ENCODE measurements at places on chromosomes 1 and 21. TPM values are rescaled to one million over a fixed set of nuclear protein-coding genes. Genes with fewer than 3 reads are reported as not detected.

DNA sequence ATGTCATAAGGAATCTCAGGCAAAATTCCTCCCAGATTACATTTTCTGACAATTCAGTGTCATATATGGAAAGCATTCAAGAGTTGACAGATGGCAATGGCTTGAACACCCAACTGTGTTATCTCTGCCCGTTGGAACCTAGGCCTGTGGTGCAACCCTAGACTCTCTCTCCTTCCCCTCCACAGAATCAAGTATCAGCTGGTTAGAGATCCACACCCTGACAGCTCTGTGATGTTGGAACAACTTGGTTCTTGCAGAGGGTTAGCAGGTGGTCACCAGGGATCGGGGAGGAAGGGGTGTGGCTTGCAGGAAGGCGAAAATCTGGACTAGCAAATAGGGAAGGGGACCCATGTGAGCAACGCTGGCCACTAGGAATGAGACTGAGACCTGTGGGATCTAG, 26.3 kb downstream of the PCSK9 start:
- no peaks in the 10 kb centered on the region for H3K27me3 ChIP-seq
- no peak for DNase-seq
- no peaks in the 10 kb centered on the region for H3K4me1 ChIP-seq
- H3K27ac ChIP-seq: no peak overlapping the region
- no peak overlapping the region for H3K4me3 ChIP-seq

DNA sequence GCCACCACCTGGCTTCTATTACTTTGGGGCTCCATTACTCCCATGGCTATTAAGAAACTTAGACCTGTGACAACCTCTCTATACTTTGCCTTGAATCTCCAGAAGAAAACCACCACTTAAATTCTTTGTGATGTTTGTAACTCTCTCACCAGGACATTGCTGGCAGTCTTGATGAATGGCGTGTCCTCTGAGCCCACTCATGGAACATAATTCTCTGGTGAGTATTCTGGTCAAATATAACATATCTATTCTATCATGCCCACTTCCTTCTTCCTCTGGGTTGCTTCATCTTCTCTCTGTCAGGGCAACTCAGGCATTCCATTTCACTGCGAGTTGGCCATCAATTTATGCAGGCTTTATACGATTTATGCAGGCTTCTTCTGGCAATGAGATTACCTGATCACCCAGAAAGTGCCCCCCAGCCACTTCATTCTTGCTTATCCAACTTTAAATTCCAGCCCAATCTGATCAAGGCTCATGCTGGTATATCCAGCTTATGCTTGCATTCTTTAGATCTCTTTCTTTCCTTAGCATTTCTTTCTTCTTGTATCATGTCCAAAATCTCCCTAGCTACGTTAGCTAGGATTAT, 112.0 kb upstream of the CHRM3 start:
- no peaks in the 10 kb centered on the region for H3K4me1 ChIP-seq
- DNase-seq: no peak
- no peak overlapping the region for H3K4me3 ChIP-seq
- H3K27ac ChIP-seq: no peak overlapping the region

DNA sequence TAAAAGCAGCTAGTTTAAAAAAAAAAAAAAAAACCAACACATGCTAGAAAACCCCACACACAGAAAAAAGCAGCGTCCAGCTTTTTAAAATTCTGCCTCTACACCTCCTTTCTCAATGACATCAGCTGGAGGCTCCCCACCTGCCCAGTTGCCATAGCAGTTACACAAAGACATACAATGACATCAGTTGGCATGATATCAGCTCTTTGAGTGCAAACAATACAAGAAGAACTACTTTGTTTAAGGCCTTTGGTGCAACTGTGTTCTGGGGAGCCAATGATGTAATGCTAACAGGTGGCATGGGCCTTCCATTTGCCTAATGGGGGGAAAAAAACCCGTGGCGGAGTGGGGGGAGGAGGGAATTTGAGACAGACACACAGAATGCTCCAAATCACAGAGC, 32.9 kb downstream of the DUSP10 start:
- H3K27me3 ChIP-seq: no peaks in the 10 kb centered on the region
- H3K4me3 ChIP-seq: no peak overlapping the region
- H3K4me1 ChIP-seq: peaks cover 16% of the 10 kb centered on the region
- no peak overlapping the region for H3K27ac ChIP-seq
- no peaks in the 10 kb centered on the region for H3K36me3 ChIP-seq
- DNase-seq: peak; percentile 68

DNA sequence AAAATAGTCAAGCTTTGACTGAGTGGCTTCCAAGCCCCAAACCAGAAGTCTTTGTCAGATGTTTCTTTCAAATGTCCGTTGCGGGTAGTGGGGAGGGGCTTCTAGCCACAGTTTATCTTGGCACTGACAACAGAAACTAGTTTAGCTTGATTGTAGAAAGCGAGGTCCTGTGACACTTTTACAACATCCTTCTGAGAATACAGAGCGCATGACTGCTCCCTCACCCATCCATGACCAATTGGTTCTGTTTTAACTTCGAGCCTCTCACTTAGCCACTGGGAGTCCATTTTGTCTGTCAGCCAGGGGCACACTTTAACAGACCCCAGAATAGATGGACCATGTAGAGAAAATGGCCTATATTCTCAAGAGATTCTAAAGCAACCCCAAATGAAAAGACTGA, 199.2 kb upstream of the ST6GALNAC5 start:
- no peaks in the 10 kb centered on the region for H3K27me3 ChIP-seq
- no peaks in the 10 kb centered on the region for H3K4me1 ChIP-seq
- DNase-seq: no peak
- no peak overlapping the region for H3K27ac ChIP-seq
- no peak overlapping the region for H3K4me3 ChIP-seq
- H3K36me3 ChIP-seq: no peaks in the 10 kb centered on the region

DNA sequence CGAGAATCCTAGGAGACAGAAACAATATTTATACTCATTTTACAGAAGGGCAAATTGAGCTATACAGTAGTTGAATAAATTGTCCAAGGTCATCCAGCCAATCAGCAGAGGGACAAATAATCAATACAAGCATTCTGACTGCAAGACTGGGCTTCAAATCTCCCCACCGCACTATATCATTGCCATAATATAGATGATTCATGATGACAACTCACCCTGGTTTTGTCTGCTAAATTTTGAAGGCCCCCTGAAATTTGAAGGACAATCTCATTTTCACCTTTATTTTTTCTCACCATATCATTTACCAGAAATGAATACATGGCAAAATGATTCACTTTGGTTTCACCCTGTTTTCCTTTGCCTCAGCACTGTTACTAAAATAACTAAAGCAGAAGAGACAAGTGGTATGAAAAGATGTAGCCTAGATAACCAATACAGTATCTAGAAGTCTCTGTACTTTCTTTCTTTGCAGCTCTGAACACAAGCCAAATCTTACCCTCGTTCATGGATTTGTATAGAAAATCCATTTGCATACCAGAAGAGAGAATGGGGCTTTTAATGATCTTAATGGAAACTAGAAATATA, 292.5 kb downstream of the TTLL7 start:
- no peak overlapping the region for H3K4me3 ChIP-seq
- H3K27me3 ChIP-seq: no peaks in the 10 kb centered on the region
- no peak for DNase-seq
- no peaks in the 10 kb centered on the region for H3K36me3 ChIP-seq

DNA sequence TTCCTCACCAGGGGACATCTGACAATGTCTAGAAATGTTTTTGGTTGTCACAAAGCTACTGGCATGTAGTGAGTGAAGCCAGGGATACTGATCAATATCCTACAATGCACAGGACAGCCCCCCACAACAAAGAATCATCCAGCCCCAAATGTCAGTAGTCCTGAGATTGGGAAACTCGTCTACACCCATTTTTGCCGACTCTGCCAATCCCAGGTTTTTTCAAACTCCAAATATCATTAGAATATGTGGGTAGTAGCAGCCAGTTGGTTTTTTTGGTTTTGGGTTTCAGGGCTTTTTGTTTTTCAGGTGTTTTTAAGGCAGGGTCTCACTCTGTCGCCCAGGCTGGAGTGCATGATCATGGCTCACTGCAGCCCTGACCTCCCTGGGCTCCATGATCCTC, 5.9 kb downstream of the SPATA46 start:
- no peak overlapping the region for H3K4me3 ChIP-seq
- H3K4me1 ChIP-seq: no peaks in the 10 kb centered on the region
- H3K27ac ChIP-seq: no peak overlapping the region
- H3K27me3 ChIP-seq: no peaks in the 10 kb centered on the region
- no peaks in the 10 kb centered on the region for H3K36me3 ChIP-seq

GRCh38 chr21:23522751-23523150, 2084.5 kb downstream of the MRPL39 start:
- no peaks in the 10 kb centered on the region for H3K4me1 ChIP-seq
- no peak overlapping the region for H3K4me3 ChIP-seq
- H3K36me3 ChIP-seq: no peaks in the 10 kb centered on the region
- H3K27ac ChIP-seq: no peak overlapping the region

DNA sequence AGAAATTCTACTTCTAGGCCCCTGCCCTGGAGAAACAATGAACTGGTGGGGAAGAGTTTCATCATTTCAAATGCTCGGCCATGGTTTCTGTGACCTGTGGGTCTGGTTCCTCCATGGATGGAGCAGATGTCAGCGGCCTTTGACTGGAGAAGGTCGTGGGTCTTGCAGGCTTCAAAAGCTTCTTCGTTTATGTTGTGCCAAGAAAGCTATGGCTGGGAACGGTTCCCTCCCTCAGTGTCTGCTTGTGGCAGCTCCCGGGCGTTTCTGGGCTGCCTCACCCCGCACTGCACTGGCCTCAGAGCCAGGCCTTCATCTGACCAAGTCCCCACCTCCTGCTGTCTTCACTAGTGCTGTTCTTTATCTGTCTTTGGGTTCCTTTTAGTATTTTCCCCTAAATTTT, 46.4 kb upstream of the POFUT2 start:
- no peaks in the 10 kb centered on the region for H3K36me3 ChIP-seq
- H3K27ac ChIP-seq: no peak overlapping the region
- H3K27me3 ChIP-seq: no peaks in the 10 kb centered on the region
- no peak overlapping the region for H3K4me3 ChIP-seq

- no peaks in the 10 kb centered on the region for H3K36me3 ChIP-seq
- no peaks in the 10 kb centered on the region for H3K4me1 ChIP-seq
- H3K4me3 ChIP-seq: no peak overlapping the region
- no peak overlapping the region for H3K27ac ChIP-seq
- no peaks in the 10 kb centered on the region for H3K27me3 ChIP-seq
- no peak for DNase-seq
These were observed 20.3 kb upstream of the KAZN start for GRCh38 chr1:14578156-14578555.

GRCh38 chr1:43049481-43049880, 90.8 kb upstream of the SLC2A1 start:
- DNase-seq: no peak
- H3K36me3 ChIP-seq: no peaks in the 10 kb centered on the region
- H3K4me3 ChIP-seq: no peak overlapping the region
- H3K27ac ChIP-seq: no peak overlapping the region

DNA sequence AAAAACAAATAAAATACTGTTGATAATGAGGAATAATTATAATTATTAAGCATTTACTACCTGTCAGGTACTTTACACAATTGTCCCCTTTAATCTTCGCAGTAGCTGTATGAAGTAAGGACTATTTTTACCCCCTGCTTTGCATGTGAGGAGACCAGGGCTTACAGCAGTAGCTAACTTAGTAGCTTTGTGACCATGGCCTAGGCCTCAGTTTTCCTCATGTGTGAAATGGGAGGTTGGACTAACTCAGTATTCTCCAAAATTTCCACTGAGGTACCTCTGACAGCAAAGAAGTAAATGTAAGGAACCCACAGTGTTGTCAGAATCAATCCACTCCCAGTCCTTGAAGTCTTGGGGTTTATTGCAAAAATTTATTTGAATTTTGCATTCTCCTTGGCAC, 3.8 kb upstream of the CSRP1 start:
- H3K27me3 ChIP-seq: peaks cover 45% of the 10 kb centered on the region
- H3K36me3 ChIP-seq: no peaks in the 10 kb centered on the region
- no peak overlapping the region for H3K4me3 ChIP-seq
- no peak overlapping the region for H3K27ac ChIP-seq
- DNase-seq: no peak

DNA sequence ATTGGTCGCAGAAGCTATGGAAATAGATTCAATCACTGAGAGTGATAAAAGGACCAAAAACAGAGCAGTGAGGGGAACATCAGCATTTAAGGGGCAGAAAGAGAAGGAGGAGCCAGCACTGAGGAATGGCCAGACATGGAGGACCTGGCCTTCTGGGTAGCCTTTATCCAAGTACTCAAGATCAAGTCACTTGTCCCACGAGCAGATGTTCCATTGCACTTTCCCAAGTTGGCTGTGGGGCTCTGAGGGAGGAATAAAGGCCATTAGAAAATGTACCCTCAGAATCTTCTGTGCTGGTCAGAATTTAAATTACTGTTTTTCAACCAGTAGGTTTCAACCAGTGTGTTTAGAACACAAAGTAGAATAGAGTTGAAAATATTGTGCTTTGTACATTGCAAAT, 55.3 kb downstream of the GIPC2 start:
- H3K27me3 ChIP-seq: no peaks in the 10 kb centered on the region
- H3K27ac ChIP-seq: no peak overlapping the region
- DNase-seq: no peak
- H3K4me1 ChIP-seq: no peaks in the 10 kb centered on the region
- H3K36me3 ChIP-seq: no peaks in the 10 kb centered on the region

The MPL gene
- 0.09 TPM for total RNA-seq

The OR2T29 gene
- not detected for total RNA-seq

The NEXN gene
- 2.4 TPM for total RNA-seq

The SAMD13 gene
- 4.6 TPM for total RNA-seq

The SRM gene
- 15.7 TPM for total RNA-seq

The GTF2B gene
- total RNA-seq: 42.0 TPM

The RNPC3 gene
- total RNA-seq: 35.1 TPM

The TINAGL1 gene
- not detected for total RNA-seq
